ENCODE measurements at places on chromosomes 11 and 22. TPM values are rescaled to one million over a fixed set of nuclear protein-coding genes. Genes with fewer than 3 reads are reported as not detected.

Gene SEC14L6
- 1.6 TPM for total RNA-seq

Gene RAB3IL1
- 14.0 TPM for total RNA-seq

Gene OR4P4
- total RNA-seq: not detected

Gene ST14
- total RNA-seq: 25.1 TPM

Gene EXT2
- 67.1 TPM for total RNA-seq

Gene CSTF3
- total RNA-seq: 72.1 TPM

Gene SESN3
- 21.1 TPM for total RNA-seq

DNA sequence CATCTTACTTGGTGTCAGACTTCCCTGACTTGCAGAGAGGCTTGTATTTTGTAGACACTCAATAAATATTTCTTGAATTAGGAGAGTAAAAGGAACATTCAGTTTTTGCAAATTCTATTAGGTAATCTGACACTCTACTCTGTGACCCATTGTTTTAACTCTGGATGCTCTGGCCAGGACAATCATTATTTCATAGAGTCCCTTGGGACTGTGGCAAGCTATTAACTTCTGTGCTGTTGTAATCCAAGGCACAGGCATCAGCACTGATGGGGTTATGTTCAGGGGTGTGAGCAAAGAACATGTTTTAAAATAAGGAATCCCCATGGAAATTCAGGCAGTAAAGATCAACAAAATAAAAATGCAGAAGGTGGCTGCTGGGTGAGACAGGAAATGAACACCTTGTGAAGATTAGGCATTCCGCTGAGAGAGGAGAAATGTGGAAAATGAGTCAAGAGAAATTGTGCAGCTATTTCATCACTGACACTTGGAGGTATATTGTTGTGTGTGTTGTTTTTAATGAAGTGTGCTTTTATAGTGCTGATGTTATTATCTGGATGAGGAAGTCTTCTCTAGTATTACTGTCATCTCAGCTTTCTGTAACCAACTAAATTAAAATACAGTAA, 175.2 kb downstream of the WNT11 start:
- no peak overlapping the region for H3K4me3 ChIP-seq
- no peak overlapping the region for H3K27ac ChIP-seq
- no peak for DNase-seq
- no peaks in the 10 kb centered on the region for H3K4me1 ChIP-seq
- H3K27me3 ChIP-seq: no peaks in the 10 kb centered on the region

- H3K36me3 ChIP-seq: no peaks in the 10 kb centered on the region
- H3K4me3 ChIP-seq: no peak overlapping the region
- peak; percentile 57 for DNase-seq
- H3K27ac ChIP-seq: peak overlapping the region; percentile 42
Measured at GRCh38 chr11:95556342-95557163, 233.0 kb downstream of the FAM76B start.

- H3K4me3 ChIP-seq: no peak overlapping the region
- H3K4me1 ChIP-seq: no peaks in the 10 kb centered on the region
- no peaks in the 10 kb centered on the region for H3K36me3 ChIP-seq
- no peak for DNase-seq
- no peak overlapping the region for H3K27ac ChIP-seq
Measured at GRCh38 chr11:133385781-133386180, 146.5 kb downstream of the OPCML start.

DNA sequence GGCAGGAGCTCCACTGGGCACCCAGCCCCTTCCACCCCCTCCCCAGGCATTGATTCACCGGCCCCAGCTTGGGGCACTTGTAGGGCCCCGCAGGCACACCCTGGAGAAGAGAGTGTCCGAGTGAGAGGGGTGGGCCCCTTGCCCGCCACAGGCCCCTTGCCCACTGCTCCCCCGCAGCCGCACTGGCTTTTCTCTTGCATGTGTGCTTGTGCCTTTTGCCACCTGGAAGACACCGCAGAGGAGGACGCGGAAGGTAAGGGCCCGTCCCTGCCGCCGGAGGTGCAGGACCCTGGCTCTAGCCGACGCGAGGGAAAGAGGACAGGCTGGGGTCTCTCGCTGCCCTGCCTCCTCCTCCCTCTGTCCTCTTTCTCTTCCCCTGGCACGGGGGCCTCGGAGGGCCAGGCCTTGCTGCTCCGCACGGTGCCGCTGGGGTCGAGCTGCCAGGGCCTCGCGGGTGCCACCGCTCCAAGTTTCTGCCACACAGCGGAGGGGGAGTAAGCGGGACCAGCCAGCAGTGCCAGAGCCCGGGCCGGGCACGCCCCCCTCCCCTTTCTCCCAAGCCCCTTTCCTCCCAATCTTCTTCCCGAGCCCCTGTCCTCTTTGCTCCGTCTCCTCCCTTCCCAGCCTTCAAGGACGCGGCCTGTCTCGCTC, 9.5 kb downstream of the TNNT3 start:
- H3K27me3 ChIP-seq: no peaks in the 10 kb centered on the region
- H3K27ac ChIP-seq: no peak overlapping the region
- no peaks in the 10 kb centered on the region for H3K4me1 ChIP-seq
- H3K36me3 ChIP-seq: no peaks in the 10 kb centered on the region
- H3K4me3 ChIP-seq: no peak overlapping the region

GRCh38 chr11:72174302-72175070, 17.5 kb upstream of the FOLR1 start:
- no peaks in the 10 kb centered on the region for H3K27me3 ChIP-seq
- no peak overlapping the region for H3K27ac ChIP-seq
- H3K36me3 ChIP-seq: no peaks in the 10 kb centered on the region
- H3K4me1 ChIP-seq: no peaks in the 10 kb centered on the region
- no peak for DNase-seq

GRCh38 chr22:19615001-19615461, 90.8 kb upstream of the CLDN5 start:
- no peak overlapping the region for H3K4me3 ChIP-seq
- H3K4me1 ChIP-seq: no peaks in the 10 kb centered on the region
- H3K27ac ChIP-seq: no peak overlapping the region
- no peaks in the 10 kb centered on the region for H3K36me3 ChIP-seq
- no peak for DNase-seq

- peaks cover 22% of the 10 kb centered on the region for H3K27me3 ChIP-seq
- no peaks in the 10 kb centered on the region for H3K36me3 ChIP-seq
- no peak overlapping the region for H3K27ac ChIP-seq
- DNase-seq: peak; percentile 85
- no peak overlapping the region for H3K4me3 ChIP-seq
Measured at GRCh38 chr11:134466156-134466555, 54.1 kb upstream of the B3GAT1 start.

- no peak overlapping the region for H3K27ac ChIP-seq
- H3K27me3 ChIP-seq: no peaks in the 10 kb centered on the region
- DNase-seq: no peak
- no peak overlapping the region for H3K4me3 ChIP-seq
- H3K4me1 ChIP-seq: peaks cover 12% of the 10 kb centered on the region
Measured at GRCh38 chr11:47987310-47987709, 7.0 kb downstream of the PTPRJ start.

DNA sequence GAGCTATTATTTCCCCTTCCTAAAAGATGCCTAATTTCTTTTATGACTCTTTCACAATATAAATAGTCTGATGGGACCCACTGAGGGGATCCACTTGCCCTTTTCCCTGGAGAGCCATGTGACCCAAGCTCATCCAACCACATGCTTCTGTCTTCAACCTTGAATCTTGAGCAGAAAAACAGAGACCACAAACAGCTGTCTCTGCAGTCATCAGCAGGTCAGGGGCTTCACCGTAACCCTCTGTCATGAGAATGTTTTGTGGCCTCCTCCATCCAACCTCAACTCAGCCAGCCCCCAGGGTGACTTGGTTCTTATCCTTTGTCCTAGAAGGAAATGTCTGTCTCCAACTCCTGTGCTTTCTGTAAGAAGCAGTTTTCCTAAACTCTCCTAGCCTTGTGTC, 129.6 kb upstream of the POU2AF2 start:
- H3K27ac ChIP-seq: no peak overlapping the region
- peaks cover 5% of the 10 kb centered on the region for H3K4me1 ChIP-seq
- no peak overlapping the region for H3K4me3 ChIP-seq
- H3K27me3 ChIP-seq: peaks cover 4% of the 10 kb centered on the region
- no peak for DNase-seq
- no peaks in the 10 kb centered on the region for H3K36me3 ChIP-seq

All from endodermal cell (in vitro differentiated cells).